ENCODE measurements at places on chromosomes 7 and 10.

- DNase-seq: no peak
These were observed 40.9 kb upstream of the FOXK1 start for GRCh38 chr7:4641091-4641666.

DNA sequence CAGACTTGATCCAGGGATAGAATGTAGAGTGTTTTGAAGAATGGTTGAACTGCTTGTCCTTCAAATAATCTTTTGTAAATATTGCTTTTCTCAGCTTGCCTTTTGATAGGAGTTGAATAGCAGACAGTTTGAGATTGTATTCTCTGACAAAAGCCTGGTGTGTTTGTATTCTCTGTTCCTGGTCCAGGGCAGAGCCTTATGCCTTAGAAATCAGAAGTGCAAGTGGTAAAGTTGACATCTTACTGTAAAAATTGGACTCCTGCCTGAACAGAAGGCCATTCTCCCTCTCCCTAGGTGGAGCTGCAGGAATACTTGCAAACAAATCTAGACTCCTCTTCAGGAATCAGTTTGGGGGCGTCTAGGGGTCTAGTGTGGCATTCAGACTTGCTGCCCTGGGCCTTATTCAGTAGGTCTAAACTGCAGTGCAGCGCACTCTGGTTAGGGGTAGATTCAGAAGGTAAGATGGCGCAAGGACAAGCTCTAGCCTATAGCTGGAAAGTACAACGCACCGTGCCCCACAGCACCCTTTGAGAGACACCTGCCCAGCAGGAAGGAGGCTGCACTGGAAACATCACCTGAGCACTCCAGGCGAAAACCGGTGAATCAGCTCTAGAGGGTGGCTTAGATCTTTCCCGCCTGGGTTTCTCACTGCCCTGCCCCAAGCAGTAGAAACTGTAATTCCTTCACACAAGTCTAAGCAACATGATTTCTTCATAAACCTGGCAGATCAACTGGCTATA, 608.5 kb upstream of the GALNT17 start:
- no peak for DNase-seq

DNA sequence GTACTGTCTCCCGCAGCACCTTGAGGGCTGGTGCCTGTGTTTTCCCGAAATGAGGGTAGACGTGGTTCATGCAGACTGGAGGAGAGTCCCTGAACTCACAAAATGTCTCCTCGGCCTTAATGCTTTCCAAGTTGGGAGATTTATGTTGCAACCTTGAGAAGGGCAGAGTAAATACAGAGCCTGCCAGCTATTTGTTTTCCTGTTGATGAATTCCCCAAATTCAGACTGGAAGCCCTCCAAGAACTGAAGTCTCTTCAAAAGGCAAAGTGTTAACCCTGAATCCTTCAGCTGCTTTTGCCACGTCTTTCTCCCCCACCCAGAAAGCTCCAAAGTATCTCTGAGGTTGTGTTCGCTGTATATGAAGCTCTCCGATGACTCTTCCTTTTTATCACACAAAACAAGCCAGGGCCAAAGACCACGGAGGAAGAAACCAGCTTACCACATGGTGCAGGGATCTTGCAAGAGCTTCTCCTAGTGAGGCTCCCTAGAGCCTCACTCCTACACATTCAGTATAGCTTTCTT, 254.7 kb upstream of the NFE2L3 start:
- no peak for DNase-seq

GRCh38 chr7:133339772-133340171, 86.9 kb downstream of the EXOC4 start:
- DNase-seq: no peak

DNA sequence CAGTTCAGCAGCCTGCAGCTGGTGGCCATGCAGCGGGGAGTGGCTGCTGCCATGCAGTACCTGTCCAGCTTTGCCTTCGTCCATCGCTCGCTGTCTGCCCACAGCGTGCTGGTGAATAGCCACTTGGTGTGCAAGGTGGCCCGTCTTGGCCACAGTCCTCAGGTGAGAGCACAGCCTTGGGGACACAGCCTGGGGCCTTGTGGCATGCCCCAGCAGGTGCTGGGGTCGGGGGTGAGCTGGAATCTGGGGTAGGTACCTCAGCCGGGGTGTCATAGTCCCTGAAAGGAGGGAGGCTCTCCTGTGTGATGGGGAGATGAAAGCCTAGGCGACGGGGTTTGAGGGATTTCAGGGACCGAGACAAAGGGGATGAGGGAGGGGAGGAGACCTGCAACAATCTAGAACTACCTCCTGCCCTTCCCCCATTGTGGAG, 14.1 kb downstream of the EPHB6 start:
- DNase-seq: no peak

GRCh38 chr7:73427902-73428787, 5.4 kb upstream of the FZD9 start:
- DNase-seq: no peak

Data from NCI-H1092 (cell line).